ENCODE measurements at places on chromosomes 2 and 18.

DNA sequence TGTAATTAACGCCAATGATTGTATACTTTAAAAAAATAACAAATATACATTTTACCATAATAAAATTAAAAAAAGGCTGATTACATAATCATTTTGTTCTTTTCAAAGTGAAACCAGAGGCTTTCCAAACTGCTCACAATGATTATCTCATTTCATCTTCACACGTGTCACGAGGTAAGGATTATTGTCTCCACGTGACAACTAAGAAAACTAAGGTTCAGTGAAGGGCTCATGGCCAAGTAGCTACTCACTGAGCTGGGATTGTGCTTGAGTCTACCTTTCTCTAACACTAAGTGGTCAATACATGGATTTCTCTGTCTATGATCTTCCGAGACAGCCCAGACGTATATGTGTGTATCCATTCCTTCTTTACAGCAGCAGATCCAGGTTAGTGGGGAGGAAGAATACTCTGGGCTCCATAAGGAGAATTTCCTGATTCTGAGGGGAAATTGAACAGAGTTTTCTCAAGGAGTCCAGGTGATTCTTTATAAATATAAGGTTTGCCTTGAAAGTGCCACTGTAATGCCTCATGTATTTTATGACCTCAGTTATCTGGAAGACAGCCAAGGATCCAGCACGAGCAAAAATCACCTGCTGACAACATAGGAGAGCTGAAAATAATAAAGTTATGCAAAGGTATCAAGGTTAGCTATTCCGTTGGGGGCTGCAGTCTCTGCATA lies 25.6 kb upstream of the ACSL3 start:
- no peak for DNase-seq

GRCh38 chr2:205903549-205904129 lies 182.3 kb downstream of the INO80D start:
- DNase-seq: no peak

DNA sequence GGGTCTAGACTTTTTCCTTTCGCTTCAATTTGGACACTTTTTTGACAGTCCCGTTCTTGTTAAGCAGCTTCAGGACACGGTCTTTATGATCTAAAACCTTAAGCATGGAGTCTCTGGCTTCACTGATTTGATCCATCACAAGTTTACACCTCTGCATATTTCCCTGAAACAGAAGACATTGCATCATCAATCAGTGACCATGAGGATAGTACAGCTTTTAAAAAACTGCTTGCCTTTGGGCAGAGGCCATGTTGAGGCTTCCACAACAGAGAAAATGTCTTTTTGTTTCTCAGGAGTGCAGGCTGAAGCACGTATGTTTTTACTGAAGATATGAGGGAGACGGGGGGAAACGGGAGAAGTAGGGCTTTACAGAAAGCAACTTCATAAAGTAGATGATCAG lies 56.2 kb upstream of the AMMECR1L start:
- no peak for DNase-seq

- no peak for DNase-seq
Measured at GRCh38 chr2:64220265-64220664, 76.0 kb upstream of the PELI1 start.

Measured in NCI-H1092 (cell line).